Left renal pelvis (tissue), 4 donors: ENCODE measurements at places on chromosomes 11 and 22. TPM values are rescaled to one million over a fixed set of nuclear protein-coding genes. Genes with fewer than 3 reads are reported as not detected.

DNA sequence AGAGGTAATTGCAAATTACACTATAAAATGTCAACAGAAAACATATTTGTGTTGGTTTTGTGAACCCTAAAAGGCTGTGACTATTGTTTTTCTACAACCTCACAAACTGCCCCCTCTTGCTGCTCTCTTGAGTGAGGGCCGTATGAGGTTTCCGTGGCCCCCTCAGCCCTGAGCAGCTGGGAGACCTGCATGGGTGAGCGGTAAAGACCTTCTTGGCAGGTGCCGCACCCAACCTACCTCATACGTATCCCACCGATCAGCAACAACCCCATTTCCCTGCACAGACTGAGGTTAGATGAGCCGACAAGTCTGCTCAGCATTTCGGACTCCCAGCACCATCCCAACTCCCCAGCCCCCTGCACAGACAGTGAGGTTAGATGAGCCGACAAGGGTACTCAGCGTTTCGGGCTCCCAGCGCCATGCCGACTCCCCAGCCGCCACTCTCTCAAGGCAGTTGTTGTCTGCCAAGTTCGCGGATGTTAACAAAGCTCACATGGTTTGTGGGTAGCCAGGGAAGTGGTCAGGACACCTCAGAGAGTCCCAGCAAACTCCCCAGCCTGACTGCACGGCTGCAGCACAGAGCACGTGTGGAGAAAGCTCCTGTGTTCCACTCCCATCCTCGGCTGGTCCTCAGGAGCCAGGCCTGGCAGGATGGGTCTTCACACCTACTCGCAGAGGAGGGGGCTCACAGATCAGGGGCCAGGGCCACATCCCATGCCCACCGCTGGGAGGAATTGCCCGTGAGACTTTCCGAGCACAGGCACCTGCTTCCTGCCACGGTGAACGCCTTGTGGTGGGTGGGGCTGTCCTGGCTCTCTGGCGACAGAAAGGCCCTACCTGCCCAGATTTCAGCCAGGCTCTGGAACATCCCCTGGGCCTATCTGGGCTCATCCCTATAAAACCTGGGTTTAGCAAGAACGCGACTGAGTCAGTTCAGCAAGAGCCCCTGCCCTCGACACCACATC is 502.9 kb downstream of the BRD1 start:
- no peak for DNase-seq

DNA sequence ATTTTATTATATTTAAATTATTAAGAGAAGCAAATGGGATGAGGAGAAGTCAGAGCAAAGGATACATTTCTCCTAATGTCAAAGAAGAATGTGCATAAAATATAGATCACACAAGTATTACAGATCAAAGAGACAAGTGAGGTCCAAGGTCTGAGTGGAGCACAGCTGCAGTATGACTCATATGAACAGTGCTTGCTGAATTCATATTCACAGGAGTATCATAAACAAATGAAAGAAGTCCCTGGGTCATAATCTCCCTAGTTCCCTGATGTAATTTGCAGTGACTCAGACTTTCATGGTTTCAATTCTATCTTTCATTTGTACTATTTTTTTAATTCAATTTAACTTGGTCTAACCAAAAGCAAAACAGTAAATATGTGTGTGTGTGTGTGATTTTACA is 499.0 kb upstream of the CCDC179 start:
- no peak for DNase-seq

DNA sequence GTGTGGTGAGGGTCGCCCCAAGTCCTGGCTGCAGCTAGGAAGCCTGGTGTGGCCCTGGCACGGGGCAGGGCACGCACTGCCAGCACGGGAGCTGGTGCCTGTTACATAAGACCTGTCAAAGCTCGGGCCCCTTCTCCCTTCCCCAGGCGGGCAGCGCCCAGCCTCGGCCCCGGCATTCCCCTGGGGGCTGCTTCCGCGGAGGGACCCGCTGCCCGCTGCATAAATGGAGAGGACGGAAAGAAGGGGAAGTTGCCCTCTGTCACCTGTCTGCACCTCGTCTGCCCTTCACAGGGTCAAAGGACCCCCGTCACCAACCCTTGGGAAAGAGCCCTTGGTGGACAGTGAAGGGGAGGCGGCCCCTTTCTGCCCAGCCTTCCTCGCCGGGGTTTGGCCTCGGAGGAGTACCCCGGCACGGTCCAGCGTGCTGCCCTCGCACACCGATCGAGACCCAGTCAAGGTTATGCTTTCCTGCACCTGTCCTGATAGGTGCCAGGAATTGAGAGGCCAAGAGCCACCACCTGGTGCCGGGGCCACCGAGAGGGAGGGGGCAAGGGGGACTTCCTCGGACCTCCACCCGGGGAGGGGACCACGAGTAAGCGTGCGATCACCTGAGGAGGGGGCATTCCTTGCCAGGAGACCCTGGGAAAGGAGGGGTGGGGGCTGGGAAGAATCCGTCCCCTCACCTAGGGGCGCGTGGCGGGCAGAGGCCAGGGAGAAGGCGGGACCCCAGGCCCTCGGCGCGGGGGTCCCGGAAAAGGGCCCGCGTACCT is 16.8 kb upstream of the MFRP start:
- no peak for DNase-seq

DNA sequence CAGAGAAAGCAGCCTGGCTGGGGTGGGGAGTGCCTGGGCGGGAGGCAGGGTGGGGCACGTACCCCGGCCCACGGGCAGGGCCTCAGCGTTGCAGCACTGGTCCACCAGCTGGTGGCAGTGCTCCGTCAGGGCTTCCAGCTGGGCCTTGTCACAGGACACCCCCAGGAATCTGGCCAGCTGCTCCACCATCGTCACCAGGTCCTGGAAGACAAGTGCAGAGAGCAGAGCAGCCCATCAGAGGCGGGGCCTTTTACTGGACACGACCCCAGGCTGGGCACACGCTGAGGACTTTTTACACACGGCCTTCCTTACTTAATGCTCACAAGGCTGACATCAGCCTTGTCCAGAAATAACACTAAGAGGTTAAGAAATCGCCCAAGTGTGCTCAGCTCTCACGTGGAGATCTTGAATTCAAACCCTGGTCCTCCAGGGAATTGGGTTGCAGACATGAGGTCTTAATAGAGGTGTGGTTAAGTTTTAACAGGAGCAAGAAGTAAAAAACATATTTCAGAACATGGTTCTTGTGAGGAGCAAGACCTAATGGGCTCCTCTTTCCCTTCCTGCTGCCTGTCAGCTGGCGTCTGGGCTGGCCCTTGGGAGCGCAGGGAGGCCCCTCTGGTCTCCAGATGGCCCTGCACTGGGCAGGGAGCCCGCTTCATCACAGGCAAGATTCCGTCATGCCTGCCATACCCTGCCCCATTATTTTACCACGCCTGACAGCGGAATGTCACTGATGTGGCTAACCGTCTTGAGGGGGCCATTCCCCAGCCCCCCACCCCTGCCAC is 17.1 kb upstream of the EFCAB6 start:
- no peak for DNase-seq

DNA sequence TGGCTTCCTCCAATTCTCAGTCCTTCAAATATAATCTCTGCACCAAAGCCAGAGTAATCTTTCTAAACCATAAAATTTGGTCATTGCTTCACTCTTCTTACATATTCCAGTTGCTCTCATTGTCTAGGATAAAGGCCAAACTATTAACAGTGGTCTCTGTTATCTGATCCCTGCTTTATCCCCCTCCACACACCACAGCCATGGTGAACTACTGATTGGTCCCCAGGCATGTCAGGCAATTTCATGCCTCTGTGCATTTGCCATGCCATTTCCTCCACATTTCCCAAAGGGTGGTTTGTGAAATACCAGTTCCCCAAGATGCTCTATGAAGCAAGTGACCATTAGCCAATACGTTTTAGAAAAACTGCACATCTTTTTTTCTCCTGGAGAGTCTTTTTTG is 97.0 kb downstream of the FAM181B start:
- DNase-seq: no peak

GRCh38 chr11:65572356-65573051 is at the start of gene FAM89B:
Gene FAM89B, plus strand, starts transcription at chr11:65572538. Its CDS starts 132 bp downstream, at chr11:65572670.
- DNase-seq: no peak

- DNase-seq: no peak
These were observed 19.1 kb downstream of the RFPL2 start for GRCh38 chr22:32185821-32186220.

- DNase-seq: no peak
These were observed 1461.1 kb downstream of the BRD1 start for GRCh38 chr22:48366591-48366990.

- DNase-seq: no peak
These were observed 44.4 kb upstream of the FAT3 start for GRCh38 chr11:92180226-92180625.

DNA sequence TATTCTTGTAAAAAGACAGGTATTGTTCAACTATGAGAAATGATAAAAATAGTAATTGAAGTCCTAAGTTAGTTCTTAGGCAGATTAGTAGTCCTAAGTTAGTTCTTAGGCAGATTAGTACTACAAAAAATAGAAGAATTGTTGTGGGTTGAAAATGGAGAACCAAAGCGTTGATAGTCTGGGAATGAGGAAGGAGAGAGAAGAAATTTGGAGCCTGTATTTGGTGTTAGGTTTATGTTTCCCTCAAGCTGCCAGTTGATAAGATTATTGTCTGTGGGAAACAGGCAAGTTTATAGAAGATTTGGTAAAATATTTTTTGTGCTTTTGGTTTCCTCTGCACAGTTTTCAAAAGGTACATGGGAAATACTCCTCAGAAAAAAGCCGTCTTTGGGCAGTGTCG is 3.6 kb downstream of the BCO2 start:
- DNase-seq: no peak

DNA sequence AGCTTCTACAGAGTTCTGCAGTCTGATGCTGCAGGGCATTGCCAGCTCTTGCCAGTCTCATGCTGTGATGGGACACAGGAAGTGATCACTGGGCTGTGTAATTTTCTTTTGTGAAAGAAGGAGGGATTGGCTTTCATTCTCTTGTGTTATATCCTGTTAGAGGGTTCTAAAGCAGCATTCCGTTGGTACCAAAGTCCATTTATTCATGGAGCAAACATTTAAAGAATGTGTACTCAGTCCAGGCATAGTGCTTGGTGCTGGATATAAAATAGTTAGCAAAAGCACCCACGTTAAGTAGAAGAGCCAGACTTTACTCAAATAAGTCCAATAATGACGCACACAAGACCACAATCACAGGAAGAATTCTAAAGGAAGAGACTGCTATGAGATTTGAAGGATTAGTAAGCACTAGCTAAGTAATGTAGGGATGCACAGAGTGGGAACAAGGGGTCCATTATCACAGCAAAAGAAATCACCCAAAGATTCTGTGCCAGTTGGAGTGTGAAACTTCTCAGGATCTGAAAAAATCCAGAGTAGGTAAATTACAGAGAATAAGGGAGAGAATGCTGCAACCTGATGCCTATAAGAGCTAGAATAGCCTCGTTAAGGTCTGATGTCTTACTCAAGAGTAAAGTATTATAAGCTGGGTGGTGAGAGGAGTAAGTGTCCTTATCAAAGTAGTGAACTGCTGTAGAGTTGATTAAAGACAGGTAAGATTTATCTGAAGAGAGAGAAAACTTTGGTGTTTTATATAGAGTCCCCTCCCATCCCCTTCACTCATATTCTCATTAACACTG is 728.3 kb downstream of the METTL15 start:
- DNase-seq: no peak

GRCh38 chr11:133832991-133833897 is 12.1 kb downstream of the SPATA19 start:
- DNase-seq: no peak

DNA sequence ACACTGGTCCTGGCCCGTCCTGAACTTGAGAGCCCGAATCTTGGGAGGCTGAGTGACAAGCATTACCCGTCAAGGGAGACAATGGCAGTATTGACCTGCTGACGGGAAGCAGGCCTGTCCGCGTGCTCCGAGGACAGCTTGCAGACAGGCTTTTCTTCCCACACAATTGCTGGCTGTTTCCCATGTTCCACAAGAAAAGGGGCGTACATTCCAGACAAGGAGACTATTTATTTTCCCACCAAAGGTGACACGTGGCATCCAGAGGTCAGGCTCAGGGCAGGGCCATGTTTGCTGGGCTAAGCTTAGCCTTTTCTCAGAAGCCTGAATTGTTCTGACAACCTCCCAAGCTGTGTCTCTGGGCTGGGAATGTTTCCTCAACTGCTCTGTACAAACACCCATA is 86.9 kb upstream of the SPON1 start:
- no peak for DNase-seq

DNA sequence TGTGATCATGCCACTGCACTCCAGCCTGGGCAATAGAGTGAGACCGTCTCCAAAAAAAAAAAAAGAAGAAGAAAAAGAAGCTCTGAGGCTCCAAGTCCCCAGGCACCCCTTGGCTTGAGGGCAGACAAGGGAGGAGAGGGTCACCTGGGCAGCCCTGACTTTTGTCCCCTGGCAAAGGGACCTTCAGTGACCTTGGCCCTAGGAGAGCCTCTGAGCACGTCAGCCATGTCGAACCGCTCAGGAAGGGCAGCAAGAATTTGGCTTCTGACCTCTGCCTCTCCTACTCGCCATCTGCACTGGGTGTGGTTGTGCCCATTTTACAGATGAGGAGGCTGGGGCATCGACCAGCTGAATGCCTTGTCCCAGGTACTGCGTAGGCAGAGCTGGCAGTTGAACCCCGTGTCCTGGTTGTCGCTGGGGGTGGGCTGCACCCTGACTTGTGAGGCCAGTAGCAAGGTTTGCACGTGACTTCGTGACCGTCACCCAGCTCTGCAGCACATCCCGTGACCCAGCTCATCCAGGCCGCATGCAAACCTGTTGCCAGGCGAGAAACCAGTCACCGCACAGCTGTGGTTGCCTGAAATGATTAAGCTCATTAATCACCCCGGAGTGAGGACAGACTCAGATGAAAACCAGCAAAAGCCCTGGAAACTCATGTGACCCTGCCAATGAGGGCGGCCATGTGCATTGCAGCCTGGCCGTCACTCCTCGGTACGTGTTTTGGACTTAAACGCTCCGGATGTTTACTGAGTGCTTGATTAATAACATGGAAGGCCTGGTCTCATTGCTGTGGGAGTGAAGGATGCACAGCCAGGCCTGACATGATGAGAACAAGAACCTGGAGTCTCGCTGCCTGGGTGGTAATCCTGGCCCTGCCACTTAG is 47.7 kb upstream of the PPP6R3 start:
- no peak for DNase-seq

- no peak for DNase-seq
These were observed 198.4 kb upstream of the NARS2 start for GRCh38 chr11:78773077-78773476.

- DNase-seq: no peak
These were observed 306.7 kb downstream of the SOX6 start for GRCh38 chr11:16049611-16050010.

Gene MEI1
- polyA plus RNA-seq: 2.9 TPM

Gene TMA7B
- polyA plus RNA-seq: not detected

Gene CHRM1
- not detected for polyA plus RNA-seq

Gene KRTAP5-8
- polyA plus RNA-seq: 0.33 TPM

Gene MUC6
- polyA plus RNA-seq: 10.6 TPM

Gene CNTF
- 0.99 TPM for polyA plus RNA-seq

Gene PGR
- polyA plus RNA-seq: 0.06 TPM

Gene ME3
- 28.0 TPM for polyA plus RNA-seq

Gene APOL3
- 16.0 TPM for polyA plus RNA-seq
